Sigmoid colon (tissue), 7 donors: ENCODE measurements at places on chromosomes 2 and 18. TPM values are rescaled to one million over a fixed set of nuclear protein-coding genes. Genes with fewer than 3 reads are reported as not detected.

- H3K4me3 ChIP-seq, result no peak overlapping the region
- no peaks in the 10 kb centered on the region for H3K36me3 ChIP-seq
- H3K27ac ChIP-seq, result peak overlapping the region; percentile 58
- H3K27me3 ChIP-seq, result no peaks in the 10 kb centered on the region
- no peak for DNase-seq
Measured at GRCh38 chr2:46333912-46334311, 36.7 kb downstream of the EPAS1 start.

DNA sequence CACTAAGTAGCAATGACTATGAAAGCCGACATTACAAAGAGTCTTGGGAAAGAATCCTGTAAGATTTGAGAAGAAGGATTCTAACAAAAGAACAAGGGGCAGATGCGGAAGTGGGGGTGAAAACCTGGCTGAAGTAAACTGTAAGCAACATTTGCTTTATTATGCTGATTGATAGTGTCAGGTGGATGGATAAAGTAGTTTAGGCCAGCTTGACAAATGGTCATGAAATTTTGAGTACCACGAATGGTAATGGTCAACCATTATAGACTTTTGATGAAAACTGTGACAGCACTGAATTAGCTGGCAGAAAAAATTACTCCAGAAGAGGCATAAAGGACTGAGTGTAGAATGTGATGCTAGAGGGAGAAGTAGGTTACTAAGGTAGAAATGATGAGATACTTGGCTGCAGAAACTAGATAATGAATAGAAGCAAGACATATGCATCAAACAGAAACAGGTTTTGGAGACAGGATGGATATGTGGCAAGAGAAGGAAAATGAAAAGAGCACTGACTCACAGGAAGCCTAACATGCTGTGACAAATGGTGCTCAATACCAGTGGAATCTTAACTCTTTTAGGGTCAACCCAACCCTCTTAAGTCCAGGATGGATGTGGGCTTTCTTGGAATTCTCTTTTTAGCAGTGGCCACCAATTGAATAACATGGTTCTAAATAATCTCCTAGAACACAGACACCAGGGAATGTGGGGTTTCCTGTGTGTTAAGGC is 6.8 kb downstream of the THUMPD2 start:
- no peak overlapping the region for H3K27ac ChIP-seq
- H3K4me3 ChIP-seq, result no peak overlapping the region
- H3K4me1 ChIP-seq, result peaks cover 51% of the 10 kb centered on the region
- no peaks in the 10 kb centered on the region for H3K27me3 ChIP-seq

GRCh38 chr2:169260846-169261642 is 101.3 kb downstream of the LRP2 start:
- no peak overlapping the region for H3K4me3 ChIP-seq
- H3K4me1 ChIP-seq, result no peaks in the 10 kb centered on the region
- no peaks in the 10 kb centered on the region for H3K36me3 ChIP-seq

GRCh38 chr2:187949859-187950258 is 341.8 kb upstream of the GULP1 start:
- no peak overlapping the region for H3K4me3 ChIP-seq
- no peaks in the 10 kb centered on the region for H3K4me1 ChIP-seq
- no peaks in the 10 kb centered on the region for H3K36me3 ChIP-seq
- no peaks in the 10 kb centered on the region for H3K27me3 ChIP-seq
- H3K27ac ChIP-seq, result no peak overlapping the region

- no peaks in the 10 kb centered on the region for H3K36me3 ChIP-seq
- H3K27ac ChIP-seq, result no peak overlapping the region
- no peaks in the 10 kb centered on the region for H3K4me1 ChIP-seq
- H3K27me3 ChIP-seq, result no peaks in the 10 kb centered on the region
- H3K4me3 ChIP-seq, result no peak overlapping the region
- no peak for DNase-seq
Measured at GRCh38 chr18:36527051-36527450, 229.5 kb downstream of the FHOD3 start.

- H3K27me3 ChIP-seq, result no peaks in the 10 kb centered on the region
- H3K27ac ChIP-seq, result no peak overlapping the region
- no peak overlapping the region for H3K4me3 ChIP-seq
- H3K4me1 ChIP-seq, result no peaks in the 10 kb centered on the region
- no peaks in the 10 kb centered on the region for H3K36me3 ChIP-seq
Measured at GRCh38 chr2:12271589-12271984, 445.1 kb upstream of the TRIB2 start.

The SH3BP4 gene
- total RNA-seq, result 22.8 TPM

The RAX gene
- not detected for total RNA-seq

The SKA1 gene
- 0.68 TPM for total RNA-seq

The PFN4 gene
- not detected for total RNA-seq

The CNTNAP5 gene
- total RNA-seq, result 1.5 TPM
